ENCODE measurements at places on chromosomes 1 and 21.

GRCh38 chr1:11070876-11071275 is 11.1 kb upstream of the SRM start:
- no peak for DNase-seq
- H3K4me1 ChIP-seq, result no peaks in the 10 kb centered on the region
- H3K4me3 ChIP-seq, result no peak overlapping the region
- H3K27me3 ChIP-seq, result no peaks in the 10 kb centered on the region
- H3K27ac ChIP-seq, result no peak overlapping the region
- peaks cover 27% of the 10 kb centered on the region for H3K36me3 ChIP-seq

- H3K36me3 ChIP-seq, result no peaks in the 10 kb centered on the region
- no peaks in the 10 kb centered on the region for H3K27me3 ChIP-seq
- H3K4me1 ChIP-seq, result no peaks in the 10 kb centered on the region
These were observed 34.2 kb downstream of the CNN3 start for GRCh38 chr1:94892604-94893254.

DNA sequence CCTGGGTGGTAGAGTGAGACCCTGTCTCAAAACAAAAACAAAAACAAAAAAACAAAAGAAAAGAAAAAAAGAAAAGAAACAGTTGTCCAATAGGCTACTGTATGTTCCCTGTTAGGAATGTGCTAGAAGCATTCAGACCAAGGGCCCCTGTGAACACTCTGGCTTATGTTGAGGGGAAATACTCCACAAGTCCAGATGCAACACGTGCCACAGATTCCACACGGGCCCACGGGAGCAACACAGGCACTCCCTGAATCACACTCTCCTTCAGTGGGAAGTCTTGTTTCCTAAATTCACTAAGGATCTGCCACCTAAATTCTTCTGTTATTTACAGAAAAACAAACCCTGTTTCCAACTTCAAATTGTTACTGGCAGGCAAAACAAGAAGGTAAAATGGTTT is 291.1 kb downstream of the PCP4 start:
- no peak overlapping the region for H3K4me3 ChIP-seq
- H3K4me1 ChIP-seq, result no peaks in the 10 kb centered on the region
- no peak overlapping the region for H3K27ac ChIP-seq
- H3K27me3 ChIP-seq, result peaks cover 2% of the 10 kb centered on the region

DNA sequence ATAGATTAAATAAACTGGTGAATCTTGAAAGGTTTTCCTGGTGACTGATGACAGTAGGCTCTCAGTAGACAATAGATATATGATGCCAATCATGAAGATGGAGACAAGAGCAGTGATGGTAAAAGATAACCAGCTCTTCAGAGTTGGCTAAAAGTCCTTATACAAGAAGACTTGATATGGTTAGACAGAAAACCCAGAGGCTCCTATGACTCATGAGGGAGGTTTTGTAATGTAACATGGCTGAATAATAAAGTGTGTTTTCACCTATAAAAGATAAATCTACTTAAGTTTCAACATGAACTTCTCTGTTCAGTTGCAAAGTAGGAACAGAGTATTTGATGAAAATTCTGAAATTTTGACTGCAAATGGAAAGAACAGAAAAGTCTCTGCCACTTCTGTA is 12.7 kb upstream of the CRNN start:
- no peak overlapping the region for H3K4me3 ChIP-seq
- DNase-seq, result no peak
- no peaks in the 10 kb centered on the region for H3K36me3 ChIP-seq
- no peaks in the 10 kb centered on the region for H3K4me1 ChIP-seq

DNA sequence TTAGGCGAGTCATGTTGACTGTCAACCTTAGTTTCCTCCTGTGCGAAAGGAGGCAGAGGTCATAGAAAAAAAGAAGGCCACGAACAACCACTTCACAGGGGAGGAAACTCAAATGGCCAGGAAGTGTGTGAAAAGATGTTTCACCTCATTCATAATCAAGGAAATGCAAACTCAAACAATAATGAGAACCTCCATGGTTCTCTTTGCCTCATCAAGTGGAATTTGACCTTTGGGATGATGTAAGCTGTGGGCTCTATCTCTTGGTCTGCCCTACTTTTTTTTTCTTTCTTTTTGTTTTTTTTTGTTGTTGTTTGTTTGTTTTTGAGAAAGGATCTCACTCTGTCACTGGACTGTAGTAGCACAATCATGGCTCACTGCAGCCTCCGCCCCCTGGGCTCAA is 55.9 kb upstream of the GRHL3 start:
- no peak overlapping the region for H3K4me3 ChIP-seq
- H3K4me1 ChIP-seq, result no peaks in the 10 kb centered on the region
- no peak overlapping the region for H3K27ac ChIP-seq
- no peaks in the 10 kb centered on the region for H3K36me3 ChIP-seq

GRCh38 chr1:58397187-58397820 is 149.2 kb downstream of the OMA1 start:
- no peaks in the 10 kb centered on the region for H3K36me3 ChIP-seq
- H3K4me1 ChIP-seq, result peaks cover 9% of the 10 kb centered on the region
- no peak for DNase-seq
- no peak overlapping the region for H3K4me3 ChIP-seq
- no peak overlapping the region for H3K27ac ChIP-seq

- H3K27ac ChIP-seq, result no peak overlapping the region
- no peaks in the 10 kb centered on the region for H3K4me1 ChIP-seq
- no peak for DNase-seq
- no peaks in the 10 kb centered on the region for H3K36me3 ChIP-seq
These were observed 429.6 kb downstream of the HLX start for GRCh38 chr1:221308534-221309511.

DNA sequence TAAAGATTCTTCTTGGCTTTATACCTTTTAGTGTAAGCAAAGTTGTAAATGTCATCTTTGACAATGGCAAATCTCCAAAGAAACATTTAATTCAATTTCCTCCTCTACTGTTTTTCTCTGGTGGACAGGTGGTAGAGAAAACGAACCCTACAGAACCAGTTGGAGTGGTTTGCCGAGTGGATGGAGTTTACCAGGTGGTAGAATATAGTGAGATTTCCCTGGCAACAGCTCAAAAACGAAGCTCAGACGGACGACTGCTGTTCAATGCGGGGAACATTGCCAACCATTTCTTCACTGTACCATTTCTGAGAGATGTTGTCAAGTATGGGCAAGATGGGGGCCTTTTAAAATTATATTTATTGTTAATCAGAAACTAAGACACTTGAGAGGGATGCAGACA is 25.8 kb downstream of the UAP1 start:
- no peaks in the 10 kb centered on the region for H3K4me1 ChIP-seq
- DNase-seq, result no peak
- H3K36me3 ChIP-seq, result peaks cover 18% of the 10 kb centered on the region
- no peak overlapping the region for H3K4me3 ChIP-seq

GRCh38 chr1:91777630-91778300 is 108.2 kb downstream of the TGFBR3 start:
- H3K27me3 ChIP-seq, result no peaks in the 10 kb centered on the region
- no peak overlapping the region for H3K4me3 ChIP-seq
- peaks cover 11% of the 10 kb centered on the region for H3K4me1 ChIP-seq
- no peaks in the 10 kb centered on the region for H3K36me3 ChIP-seq
- H3K27ac ChIP-seq, result no peak overlapping the region

GRCh38 chr1:54268762-54269297 is 68.9 kb downstream of the MRPL37 start:
- no peaks in the 10 kb centered on the region for H3K27me3 ChIP-seq
- H3K4me3 ChIP-seq, result no peak overlapping the region
- no peaks in the 10 kb centered on the region for H3K36me3 ChIP-seq
- H3K27ac ChIP-seq, result no peak overlapping the region
- DNase-seq, result no peak

DNA sequence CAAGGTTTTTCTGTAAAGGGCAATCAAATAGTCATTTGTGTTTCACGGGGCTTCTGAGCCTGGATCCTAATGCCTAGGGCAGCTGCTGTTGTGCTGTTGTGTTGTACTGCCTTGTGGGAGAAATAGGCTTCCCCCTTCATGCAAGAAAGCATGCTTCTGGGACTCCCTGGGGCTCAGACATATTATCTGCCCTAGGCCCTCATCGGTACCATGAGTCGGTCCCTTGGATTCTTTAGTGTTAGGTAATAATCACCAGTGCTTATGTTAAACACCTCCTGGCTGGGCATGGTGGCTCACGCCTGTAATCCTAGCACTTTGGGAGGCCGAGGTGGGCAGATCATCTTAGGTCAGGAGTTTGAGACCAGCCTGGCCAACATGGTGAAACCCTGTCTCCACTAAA is 245.9 kb downstream of the TNR start:
- H3K27me3 ChIP-seq, result peaks cover 6% of the 10 kb centered on the region
- no peak overlapping the region for H3K4me3 ChIP-seq
- no peaks in the 10 kb centered on the region for H3K4me1 ChIP-seq
- H3K36me3 ChIP-seq, result no peaks in the 10 kb centered on the region

DNA sequence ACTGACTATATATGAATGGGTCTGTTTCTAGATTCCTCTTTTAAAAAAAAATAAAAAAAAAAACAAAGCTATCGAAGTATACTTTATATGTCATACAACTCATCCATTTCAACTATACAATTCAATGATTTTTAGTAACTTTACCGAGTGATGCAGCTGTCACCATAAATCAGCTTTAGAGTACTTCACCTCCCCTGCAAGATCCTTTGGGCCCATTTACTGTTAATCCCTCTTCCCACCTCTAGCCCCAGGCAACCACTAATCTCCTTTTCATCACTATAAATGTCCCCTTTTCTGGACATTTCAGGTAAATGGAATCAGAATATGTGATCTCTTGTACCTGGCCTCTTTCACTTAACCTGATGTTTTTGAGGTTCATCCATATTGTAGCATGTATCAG is 133.9 kb downstream of the PEX14 start:
- no peaks in the 10 kb centered on the region for H3K36me3 ChIP-seq
- no peaks in the 10 kb centered on the region for H3K4me1 ChIP-seq
- no peak for DNase-seq
- H3K27ac ChIP-seq, result no peak overlapping the region
- H3K27me3 ChIP-seq, result no peaks in the 10 kb centered on the region

GRCh38 chr1:21287905-21288514 is 2.3 kb downstream of the ECE1 start:
- no peaks in the 10 kb centered on the region for H3K36me3 ChIP-seq
- H3K4me1 ChIP-seq, result peaks cover 24% of the 10 kb centered on the region
- H3K27me3 ChIP-seq, result no peaks in the 10 kb centered on the region
- no peak overlapping the region for H3K27ac ChIP-seq
- no peak overlapping the region for H3K4me3 ChIP-seq
- DNase-seq, result no peak

DNA sequence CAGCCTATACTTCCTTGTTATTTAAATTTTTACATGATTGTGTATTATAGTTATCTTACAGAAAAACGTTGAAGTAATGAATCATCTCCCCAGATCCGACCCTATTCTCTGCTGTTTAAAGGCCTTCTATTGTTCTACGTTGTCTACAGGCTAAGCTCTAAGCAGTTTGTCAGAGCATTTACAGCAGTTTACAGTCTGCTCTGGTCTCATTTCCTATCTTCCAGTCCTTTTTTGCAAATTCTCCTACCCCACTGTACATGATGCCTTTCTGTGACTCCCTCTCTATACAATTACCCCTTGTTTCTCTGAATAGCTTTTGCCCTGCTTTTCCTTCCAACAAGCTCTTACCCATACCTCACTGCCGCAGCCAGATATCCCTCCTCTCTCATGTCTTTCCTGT is 319.2 kb upstream of the FMN2 start:
- no peak overlapping the region for H3K27ac ChIP-seq
- no peaks in the 10 kb centered on the region for H3K4me1 ChIP-seq
- H3K36me3 ChIP-seq, result no peaks in the 10 kb centered on the region
- no peak for DNase-seq
- no peaks in the 10 kb centered on the region for H3K27me3 ChIP-seq
- no peak overlapping the region for H3K4me3 ChIP-seq

GRCh38 chr21:45080232-45080631 is 5.9 kb downstream of the ADARB1 start:
- H3K27me3 ChIP-seq, result no peaks in the 10 kb centered on the region
- no peak overlapping the region for H3K4me3 ChIP-seq
- H3K36me3 ChIP-seq, result no peaks in the 10 kb centered on the region
- no peak overlapping the region for H3K27ac ChIP-seq
- peaks cover 7% of the 10 kb centered on the region for H3K4me1 ChIP-seq

- no peaks in the 10 kb centered on the region for H3K36me3 ChIP-seq
- no peak for DNase-seq
- no peak overlapping the region for H3K27ac ChIP-seq
- no peaks in the 10 kb centered on the region for H3K27me3 ChIP-seq
- no peak overlapping the region for H3K4me3 ChIP-seq
These were observed 36.5 kb downstream of the LHX4 start for GRCh38 chr1:180266275-180267210.

DNA sequence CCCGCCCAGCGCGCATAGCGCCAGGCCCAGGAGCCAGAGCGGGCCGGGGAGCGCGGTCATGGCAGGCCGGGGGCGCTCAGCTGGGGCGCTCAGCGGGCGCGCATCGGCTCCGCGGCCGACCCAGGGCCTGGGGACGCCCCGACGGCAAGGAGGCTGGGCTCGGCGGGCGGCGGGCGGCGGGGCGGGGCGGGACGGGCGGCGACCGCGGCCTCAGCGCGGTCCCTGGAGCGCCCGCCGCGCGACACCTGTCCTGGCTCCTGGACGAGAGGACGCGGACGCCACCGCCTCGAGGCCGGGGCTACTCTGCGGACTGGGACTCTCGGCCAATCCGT is 273 bp downstream of the BMP8B start:
- no peaks in the 10 kb centered on the region for H3K27me3 ChIP-seq
- DNase-seq, result no peak
- peak overlapping the region; percentile 55 for H3K4me3 ChIP-seq
- no peak overlapping the region for H3K27ac ChIP-seq

All from Panc1 (cell line).